ENCODE measurements at places on chromosomes 11 and 22.
A peak's percentile ranks its signal among the peaks of the same experiment; 100 is the strongest.

GRCh38 chr11:62001450-62002191 lies 34.2 kb upstream of the FTH1 start:
- peak; percentile 25 for DNase-seq

- no peak for DNase-seq
Measured at GRCh38 chr11:134271978-134272377, 4.2 kb upstream of the GLB1L3 start.

- peak; percentile 23 for DNase-seq
Measured at GRCh38 chr11:57205041-57205641, 23.4 kb downstream of the LRRC55 start.

- DNase-seq, result no peak
Measured at GRCh38 chr22:42892571-42893316, 35.7 kb upstream of the ARFGAP3 start.

GRCh38 chr11:117554601-117555333 lies 227.1 kb downstream of the CEP164 start:
- DNase-seq, result no peak

DNA sequence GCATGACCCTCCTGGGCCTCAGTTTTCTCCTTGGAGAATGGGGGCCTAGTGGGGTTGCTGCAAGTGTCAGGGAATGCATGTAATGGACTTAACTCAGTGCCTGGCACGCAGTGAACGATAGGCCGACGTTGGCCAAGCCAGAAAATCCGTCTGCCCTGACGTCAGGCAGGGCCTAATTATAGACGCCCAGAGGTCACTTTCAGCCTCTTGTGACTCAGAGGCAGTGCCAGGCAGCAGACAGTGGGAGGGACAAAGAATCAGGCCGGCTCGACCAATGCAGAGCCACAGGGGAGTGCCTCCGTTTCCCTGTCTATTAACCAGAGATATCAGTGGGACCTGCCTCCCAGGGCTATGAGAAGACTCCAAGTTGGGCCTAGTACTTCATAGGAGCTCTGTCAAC lies 115.0 kb downstream of the MN1 start:
- no peak for DNase-seq

GRCh38 chr11:126917531-126918204 lies 82.9 kb downstream of the KIRREL3 start:
- DNase-seq, result peak; percentile 99

DNA sequence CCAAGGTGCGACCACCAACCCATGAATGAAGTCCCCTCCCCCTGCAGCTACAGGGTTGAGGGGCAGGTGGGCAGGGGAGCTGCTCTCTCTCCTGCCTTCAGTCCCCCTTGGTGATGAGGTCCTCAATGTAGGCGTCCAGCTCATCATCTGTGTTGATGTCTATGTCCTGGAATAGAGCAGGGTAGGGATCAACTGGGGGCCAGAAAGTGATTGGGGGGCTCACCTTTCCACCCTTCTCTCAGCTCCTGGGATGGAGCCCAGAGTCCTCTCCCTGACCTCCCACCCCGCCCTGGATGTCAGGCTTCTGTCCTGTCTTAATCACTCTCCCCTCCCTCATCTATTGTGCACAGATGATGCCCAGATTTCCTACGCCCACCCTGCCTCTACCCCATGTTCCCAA lies 41.9 kb downstream of the MORC2 start:
- DNase-seq, result no peak

GRCh38 chr11:78961247-78961646 lies 386.6 kb upstream of the NARS2 start:
- peak; percentile 13 for DNase-seq

GRCh38 chr11:67464411-67465188 lies 4.5 kb downstream of the TMEM134 start:
- peak; percentile 62 for DNase-seq

- no peak for DNase-seq
Measured at GRCh38 chr11:108037211-108037610, 28.5 kb downstream of the CUL5 start.

DNA sequence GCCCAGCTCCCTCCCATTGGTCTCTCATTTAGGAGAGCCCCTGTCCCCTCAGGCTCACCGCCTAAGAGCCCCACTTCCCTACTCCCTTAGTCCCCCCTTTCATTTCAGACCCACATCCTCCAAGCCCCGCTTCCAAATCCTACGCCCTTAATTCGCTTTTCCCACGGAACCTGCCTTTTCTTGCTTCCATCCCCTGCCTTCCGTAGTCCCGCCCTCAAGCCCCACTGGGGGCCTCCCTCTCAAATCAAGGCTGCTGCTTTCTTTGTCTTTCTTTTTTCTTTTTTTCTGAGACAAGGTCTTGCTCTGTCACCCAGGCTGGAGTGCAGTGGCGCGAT lies 396 bp downstream of the CCDC157 start:
- DNase-seq, result no peak

DNA sequence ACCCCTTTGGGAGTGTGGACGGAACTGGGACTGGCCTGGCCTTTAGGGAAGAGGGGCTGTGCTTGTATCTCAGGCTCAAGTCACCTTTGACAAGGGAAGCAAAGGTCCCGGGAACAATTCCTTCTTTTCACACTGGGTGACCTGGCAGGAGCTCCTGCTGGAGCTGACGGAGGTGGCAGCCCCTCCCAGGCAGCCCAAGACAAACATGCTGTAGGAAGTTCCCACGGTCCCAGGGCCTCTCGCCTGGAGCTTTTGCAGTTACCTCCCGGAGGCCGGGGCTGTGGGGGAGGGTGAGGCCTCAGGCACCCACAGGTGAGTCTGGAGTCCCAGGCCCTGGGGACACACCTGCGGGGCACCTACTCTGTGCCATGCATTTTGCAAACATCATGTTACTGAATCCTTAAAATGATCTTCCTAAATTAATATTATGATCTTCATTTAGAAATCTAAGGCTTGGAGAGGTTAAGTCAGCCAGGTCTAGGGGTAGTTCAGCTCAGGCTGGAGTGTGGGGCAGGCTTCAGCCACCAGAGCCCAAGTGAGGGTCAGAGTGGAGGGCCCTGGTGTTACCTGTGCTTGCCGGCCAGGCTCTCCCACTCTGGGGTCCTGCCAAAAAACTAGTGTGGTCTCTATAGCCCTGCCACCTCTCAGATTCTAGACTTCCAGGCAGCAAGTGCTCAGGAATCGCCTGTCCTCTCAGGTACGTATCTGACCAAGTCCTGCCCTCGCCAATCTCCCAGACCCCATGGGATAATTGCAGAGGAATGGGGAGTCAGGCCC lies 15.7 kb upstream of the MYEOV start:
- no peak for DNase-seq

- no peak for DNase-seq
Measured at GRCh38 chr11:116577273-116577672, 195.5 kb downstream of the BUD13 start.

GRCh38 chr22:39269095-39269790 lies 24.5 kb upstream of the PDGFB start:
- DNase-seq, result no peak

DNA sequence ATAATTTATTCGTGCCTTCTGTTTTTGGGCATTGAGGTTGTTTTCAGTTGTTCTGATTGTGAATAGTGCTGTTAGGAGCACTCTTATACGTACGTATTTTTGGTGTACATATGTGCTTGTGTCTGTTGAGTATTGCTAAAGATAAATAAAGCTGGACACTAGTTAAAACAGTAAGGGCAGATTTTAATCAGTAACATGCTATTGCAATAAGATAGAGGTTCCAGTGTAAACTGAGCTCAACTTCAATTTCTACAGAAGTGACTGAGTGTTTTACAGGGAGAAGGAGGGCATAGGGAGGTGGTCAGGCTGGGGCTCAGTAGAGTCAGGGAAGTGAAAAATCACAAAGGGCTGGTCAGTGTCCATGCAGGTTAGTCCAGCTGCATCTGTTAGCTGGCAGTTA lies 76.0 kb upstream of the PARVA start:
- no peak for DNase-seq

GRCh38 chr11:61897387-61898246 lies 6.3 kb upstream of the FADS3 start:
- peak; percentile 64 for DNase-seq

GRCh38 chr22:23804781-23805291 lies 18.1 kb downstream of the SMARCB1 start:
- DNase-seq, result no peak

- peak; percentile 50 for DNase-seq
Measured at GRCh38 chr11:88402192-88402715, 64.7 kb upstream of the CTSC start.

GRCh38 chr22:36486619-36487384 lies 5.4 kb upstream of the TXN2 start:
- DNase-seq, result peak; percentile 64

DNA sequence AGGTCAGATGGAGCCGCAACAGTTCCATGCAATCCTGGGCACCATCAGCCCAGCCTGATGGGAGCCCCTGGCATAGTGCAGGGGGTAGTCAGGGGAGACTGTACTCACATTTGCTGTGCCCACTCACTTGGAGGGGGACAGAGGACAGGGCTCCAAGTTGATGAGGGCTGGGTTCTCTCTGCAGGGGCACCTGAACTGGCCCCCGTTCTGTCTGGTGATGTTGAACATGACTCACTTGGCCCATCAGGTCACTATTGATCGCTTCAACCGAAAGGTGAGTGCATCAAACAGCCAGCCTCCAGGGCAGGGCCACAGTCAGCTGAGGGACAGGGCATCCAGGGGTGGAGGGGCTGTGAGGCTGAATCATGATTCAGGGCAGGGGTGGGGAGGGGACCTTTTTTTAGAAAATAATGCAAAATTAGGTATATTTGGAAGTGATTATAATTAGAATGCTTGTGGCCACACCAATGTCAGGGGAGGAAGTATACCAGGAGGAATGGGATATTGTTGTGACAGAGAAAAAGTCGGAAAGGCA lies 66.4 kb downstream of the OTOG start:
- no peak for DNase-seq

DNA sequence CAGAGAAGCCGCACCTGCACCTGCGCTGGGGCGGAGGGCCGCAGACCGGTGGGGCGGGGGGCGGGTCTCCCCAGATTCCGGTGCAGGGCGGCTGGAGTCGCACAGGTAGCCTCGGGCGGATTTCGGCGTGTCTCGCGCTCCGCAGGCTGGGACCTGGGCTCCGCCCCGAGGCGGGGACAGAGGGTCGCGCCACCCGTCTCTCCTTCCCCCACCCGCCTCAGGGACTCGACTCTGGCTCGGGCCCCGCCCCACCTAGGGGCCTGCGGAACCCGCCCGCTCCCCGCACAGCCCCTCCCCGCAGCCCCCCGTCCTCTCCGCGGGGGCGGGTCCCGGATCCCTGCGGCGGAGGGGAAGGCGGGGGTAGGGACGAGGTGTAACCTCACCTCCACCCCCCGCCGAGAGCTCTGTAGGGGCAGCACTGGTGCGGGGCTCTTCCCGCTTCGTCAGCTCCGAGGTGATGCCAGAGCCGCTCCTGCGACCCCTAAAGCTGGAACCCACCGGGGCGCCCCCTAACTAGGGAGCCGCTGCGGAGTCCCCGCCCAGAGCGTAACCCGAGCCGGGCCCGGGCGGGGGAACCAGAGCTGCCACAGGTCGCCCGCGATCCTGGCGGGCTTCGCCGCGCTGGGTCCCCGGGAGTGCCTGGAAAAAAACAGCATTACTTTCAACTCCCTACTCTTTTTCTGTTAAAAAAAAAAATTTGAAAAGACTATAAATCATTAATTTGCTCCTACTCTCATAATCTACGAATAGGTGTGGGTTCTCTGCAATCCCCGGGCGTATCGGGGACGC lies at the start of gene SLC29A2:
SLC29A2 (minus strand) TSS at position 134 of the 789 bp plus-strand sequence. CDS start 169 bp downstream, outside the sequence.
- no peak for DNase-seq

- no peak for DNase-seq
Measured at GRCh38 chr11:83628622-83629355, 342.6 kb upstream of the CCDC90B start.

DNA sequence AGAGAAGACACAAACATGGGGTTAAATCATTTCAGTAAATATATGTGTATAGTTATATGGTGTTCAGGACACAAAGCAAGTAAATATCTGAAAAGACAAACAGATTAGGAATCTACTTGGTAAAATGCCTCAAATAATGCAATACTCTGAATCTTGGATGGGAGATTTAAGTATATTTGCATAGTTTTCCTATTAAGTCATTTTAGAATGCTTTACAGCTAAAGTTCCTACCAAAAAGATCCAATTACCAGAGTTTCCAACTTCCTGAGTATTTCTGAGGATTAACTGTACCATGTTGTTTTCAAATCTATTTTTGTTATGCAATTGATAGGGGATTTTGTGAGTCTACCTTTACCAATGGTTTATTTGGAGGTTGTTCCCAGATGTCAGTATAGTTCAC lies 424.4 kb upstream of the CCDC179 start:
- DNase-seq, result peak; percentile 72

DNA sequence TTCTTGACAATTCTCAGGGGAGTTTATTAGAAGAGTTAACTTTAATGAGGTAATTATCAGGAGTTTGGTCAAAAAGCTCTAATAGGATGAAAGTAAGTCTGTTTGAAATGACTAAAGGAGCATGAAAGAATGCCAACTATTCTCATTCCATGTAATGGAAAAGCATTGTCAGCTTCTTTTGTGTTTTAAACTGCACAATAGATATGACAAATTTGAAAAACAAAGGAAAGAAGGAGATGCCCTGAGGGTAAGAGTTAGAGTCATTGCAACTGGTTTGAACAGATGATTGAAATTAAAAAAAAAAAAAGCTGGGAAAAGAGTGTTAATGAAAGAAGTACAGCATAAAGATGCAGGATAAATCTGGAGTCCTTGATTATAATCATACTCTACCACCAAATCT lies 296.8 kb upstream of the FOLH1 start:
- no peak for DNase-seq

DNA sequence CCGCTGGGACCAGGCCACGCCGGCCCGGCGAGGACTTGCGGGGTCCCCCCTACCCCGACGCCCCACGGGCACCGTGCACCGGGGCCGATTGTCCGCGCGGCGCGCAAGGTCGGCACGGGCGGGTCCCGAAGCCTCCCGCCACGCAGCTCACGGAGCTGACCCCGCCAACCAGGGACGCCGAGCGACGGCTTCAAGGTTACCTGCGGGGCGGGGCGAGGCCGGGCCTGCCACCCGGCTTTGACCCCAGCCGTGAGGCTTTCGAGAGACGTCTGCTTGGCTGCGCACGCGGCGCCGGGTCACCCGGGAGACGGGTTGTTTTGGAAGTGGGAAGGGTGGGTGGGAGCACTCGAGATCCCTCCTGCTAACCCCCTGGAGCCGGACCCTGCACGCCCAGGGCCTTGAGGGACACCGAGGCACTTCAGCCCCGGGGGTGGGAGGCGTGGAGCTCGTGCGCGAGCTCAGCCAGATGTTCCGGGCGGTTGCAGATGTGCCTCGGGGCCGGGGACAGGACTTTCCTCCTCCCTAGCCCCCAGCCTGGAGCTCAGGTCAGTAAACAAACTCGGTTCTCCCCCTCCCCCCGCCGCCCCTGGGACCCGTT lies 3.2 kb upstream of the WNT11 start:
- DNase-seq, result no peak

GRCh38 chr22:18976197-18976751 lies 40.2 kb upstream of the PRODH start:
- DNase-seq, result no peak

DNA sequence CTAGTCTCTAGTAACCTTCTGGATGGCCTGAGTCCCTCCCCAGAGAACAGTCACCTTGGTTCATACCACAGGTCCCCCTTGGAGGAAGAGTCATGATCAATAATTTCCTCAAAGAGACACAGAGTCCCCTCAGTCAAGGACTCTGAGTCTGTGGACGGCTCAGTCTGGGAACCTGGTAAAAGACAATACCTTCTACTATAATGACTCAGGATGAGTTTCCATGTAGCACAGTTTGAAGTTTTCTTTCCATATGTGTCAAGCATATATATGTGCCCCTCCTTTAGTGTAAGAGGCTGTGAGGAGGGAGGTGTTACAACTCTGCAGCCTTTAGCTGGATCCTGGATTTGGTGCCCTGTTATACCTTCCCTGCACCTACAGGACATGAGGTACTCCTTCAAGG lies 54.4 kb upstream of the TSKU start:
- DNase-seq, result no peak
